ENCODE measurements at places on chromosomes 16 and 17.
A peak's percentile ranks its signal among the peaks of the same experiment; 100 is the strongest.

- DNase-seq = no peak
These were observed 28.2 kb downstream of the AXIN2 start for GRCh38 chr17:65533056-65533745.

GRCh38 chr16:16017812-16018211 lies 68.4 kb downstream of the ABCC1 start:
- DNase-seq = no peak

GRCh38 chr16:12688951-12689850 lies 114.5 kb downstream of the CPPED1 start:
- DNase-seq = no peak

DNA sequence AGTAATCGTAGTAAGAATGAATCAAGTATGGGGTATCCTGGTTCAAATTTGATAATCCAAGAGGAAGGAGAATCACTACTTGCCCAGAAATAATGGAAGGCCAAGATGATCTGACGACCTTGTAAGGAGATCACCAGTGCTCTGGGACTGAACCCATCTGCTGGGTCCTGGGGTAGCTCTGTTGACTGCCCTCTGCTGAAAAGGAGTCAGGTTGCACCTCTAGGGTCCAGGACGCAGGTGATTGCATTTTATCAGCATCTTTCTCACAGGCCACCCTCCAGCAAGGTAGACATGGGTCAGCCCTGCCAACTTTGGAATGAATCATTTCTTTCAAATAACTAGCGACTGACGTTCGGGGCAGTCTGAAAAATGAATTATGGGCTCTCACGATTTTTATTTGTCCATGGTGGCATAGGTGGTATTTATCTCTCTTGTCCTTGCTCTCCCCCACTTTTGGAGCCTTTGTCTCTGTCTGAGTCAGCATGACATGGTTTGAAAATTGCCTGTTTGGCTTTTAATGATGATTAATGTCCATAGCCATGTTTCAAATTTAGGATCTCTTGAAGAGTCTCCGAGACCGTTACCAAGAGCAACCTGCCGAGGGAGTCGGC lies 163.7 kb downstream of the MSI2 start:
- peak; percentile 95 for DNase-seq

GRCh38 chr16:26196802-26197201 lies 505.0 kb downstream of the HS3ST4 start:
- no peak for DNase-seq

DNA sequence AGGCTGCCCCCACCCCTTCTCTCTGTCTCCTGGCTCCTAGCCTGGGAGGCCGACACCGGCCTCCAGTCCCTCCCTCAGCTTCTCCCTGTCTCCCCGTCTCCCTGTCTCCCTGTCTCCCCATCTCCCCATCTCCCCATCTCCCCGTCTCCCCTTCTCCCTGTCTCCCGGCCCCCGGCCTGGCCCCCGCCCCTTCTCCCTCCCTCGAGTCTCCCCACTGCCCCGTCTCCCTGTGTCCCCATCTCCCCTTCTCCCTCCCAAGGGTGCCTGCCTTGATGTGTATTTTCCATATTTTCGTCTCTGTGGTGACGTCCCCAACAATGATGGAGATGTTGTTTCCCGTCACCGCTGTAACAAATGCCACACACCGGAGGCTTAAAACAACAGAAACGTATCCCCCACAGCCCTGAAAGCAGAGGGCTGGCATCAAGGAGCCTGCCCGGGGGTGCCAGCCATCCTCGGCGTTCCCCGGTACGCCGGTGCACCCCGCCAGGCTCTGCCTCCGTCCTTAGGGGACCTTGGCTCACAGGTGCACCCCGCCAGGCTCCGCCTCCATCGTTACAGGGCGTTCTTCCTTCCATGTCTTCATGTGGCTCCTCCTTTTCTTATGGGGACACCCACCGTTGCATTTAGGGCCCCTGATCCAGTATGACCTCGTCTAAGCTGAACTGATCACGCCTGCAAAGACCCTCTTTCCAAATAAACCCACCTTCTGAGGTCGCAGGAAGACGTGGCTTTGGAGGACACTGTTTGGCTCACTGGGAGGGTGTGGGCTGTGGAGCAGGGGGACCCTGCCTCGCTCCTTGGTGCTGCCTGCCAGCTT lies 151.6 kb downstream of the NPIPB11 start:
- DNase-seq = no peak

DNA sequence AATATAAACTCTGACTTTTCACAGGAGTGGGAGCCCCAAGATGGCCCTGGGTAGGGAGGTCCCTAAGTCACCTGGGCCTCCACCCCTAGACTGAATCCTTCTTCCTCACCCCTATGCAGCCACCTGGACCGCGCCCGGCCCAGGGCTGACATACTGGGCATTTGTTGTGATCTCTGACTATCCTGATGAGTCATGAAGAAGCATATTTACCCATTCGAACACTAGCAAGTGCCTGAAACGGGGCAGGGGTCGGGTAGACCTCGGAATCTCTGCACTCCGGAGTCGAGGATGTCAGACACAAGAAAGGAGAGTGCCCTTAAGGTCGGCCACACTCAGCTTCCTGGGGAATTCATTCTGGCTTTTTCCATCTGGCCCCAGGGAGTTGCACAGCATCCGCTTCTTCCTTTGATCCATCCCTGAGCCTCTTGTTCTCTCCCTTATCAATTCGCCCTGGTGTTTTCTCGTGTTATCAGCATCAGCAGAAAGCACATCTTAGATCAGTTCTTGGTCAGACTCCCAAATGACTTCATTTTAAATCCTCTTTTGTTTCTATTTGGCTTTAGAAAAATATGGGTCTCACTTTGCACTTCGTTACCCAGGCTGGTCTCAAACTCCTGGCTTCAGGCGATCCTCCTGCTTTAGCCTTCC lies 10.4 kb downstream of the METTL22 start:
- DNase-seq = no peak

DNA sequence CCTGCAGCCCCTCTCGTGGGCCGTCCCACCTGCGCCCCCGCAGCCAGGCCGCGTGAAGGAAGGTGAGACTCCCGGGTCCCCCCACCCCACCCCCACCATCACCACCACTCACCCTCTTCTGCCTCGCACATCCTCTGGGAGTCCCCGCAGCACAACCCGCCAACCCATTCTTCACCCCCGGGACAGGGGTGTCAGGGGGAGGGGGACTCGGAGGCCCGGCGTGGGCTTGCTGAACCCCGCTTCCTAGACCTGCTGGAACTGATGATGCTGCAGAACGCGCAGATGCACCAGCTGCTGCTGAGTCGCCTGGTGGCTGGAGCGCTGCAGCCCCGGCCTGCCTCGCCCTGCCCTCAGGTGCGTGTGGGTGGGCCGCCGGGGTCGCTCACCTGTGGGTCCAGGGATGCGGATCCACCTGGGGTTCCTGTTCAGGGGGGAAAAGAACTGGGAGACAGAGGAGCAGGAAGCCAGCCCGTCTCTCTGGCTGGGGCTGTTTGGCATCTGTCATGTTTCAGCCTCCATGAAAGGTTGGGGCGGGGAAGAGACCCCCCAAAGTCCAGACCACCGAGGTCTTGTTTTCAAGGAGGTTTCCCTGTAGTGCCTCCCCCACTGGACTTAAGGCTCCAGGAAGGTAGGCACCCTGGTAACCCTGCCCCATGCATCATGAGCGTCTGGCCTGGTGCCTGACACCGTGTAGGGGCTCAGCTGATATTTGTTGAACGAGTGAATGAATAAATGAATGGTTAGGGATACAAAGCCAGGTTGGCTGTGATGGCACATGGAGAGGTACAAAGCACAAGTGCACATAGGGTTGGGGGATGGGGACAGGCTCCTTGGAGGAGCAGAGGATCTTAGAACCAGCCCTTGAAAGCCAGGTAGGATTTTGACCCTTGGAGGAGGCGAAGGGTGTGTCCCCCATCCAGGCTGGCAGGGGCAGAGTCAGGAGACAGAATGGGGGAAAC lies 849 bp downstream of the PRR29 start:
- DNase-seq = no peak

GRCh38 chr17:62715882-62716390 lies 88.5 kb downstream of the MRC2 start:
- DNase-seq = no peak

Data from NCI-H2081 (cell line).